ENCODE measurements at places on chromosomes 3 and 15. TPM values are rescaled to one million over a fixed set of nuclear protein-coding genes. Genes with fewer than 3 reads are reported as not detected.

AQP9 gene
- total RNA-seq = not detected

LRRC57 gene
- total RNA-seq = 19.9 TPM

GRCh38 chr3:81643721-81644120 lies 117.7 kb downstream of the GBE1 start:
- H3K27ac ChIP-seq = no peak overlapping the region
- no peaks in the 10 kb centered on the region for H3K36me3 ChIP-seq
- no peaks in the 10 kb centered on the region for H3K27me3 ChIP-seq
- H3K4me1 ChIP-seq = no peaks in the 10 kb centered on the region

GRCh38 chr3:59327376-59327808 lies 277.6 kb upstream of the CFAP20DC start:
- H3K27ac ChIP-seq = no peak overlapping the region
- no peak for DNase-seq
- no peaks in the 10 kb centered on the region for H3K27me3 ChIP-seq
- peaks cover 3% of the 10 kb centered on the region for H3K36me3 ChIP-seq
- no peak overlapping the region for H3K4me3 ChIP-seq

- H3K27me3 ChIP-seq = peaks cover 13% of the 10 kb centered on the region
- no peaks in the 10 kb centered on the region for H3K36me3 ChIP-seq
- H3K4me1 ChIP-seq = no peaks in the 10 kb centered on the region
- no peak overlapping the region for H3K4me3 ChIP-seq
- no peak for DNase-seq
Measured at GRCh38 chr3:57709559-57709958, 16.7 kb upstream of the DENND6A start.

SOX2 gene
- 0.07 TPM for total RNA-seq

GRCh38 chr15:21261965-21262850 lies 178.1 kb downstream of the POTEB3 start:
- no peak overlapping the region for H3K4me3 ChIP-seq
- H3K27ac ChIP-seq = no peak overlapping the region
- DNase-seq = no peak
- H3K27me3 ChIP-seq = peaks cover 14% of the 10 kb centered on the region
- H3K4me1 ChIP-seq = no peaks in the 10 kb centered on the region

DNA sequence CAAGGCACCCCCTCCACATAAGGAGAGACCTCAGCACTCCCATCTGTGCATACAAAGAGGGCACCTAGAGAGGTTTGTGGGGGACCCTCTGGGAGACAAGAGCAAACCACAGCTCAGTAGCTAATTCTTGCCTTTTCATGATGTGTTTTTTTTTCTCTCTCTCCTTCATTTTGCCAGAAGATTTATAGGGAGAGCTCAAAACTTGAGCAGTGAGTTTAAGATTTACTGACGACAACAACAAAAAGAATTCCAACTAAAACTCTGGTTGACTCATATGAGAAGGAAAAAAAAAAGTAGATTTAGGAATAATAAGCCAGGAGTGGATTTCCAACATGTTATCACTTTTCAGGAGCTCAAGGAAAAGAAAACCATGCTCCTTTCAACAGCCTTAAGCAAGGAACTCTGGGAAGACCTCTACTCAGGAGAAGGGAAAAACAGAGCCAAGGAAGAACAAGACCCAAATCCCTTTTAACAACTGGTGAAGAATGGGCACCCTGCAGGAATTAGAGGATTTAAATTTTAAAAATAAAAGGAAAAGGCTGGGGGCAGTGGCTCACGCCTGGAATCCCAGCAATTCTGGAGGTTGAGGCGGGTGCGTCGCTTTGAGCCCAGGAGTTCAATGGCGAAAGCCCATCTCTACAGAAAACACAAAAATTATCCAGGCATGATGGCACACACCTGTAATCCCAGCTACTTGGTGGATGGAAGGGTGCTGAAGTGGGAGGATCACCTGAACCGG lies 58.2 kb upstream of the RAD18 start:
- H3K4me3 ChIP-seq = no peak overlapping the region
- H3K4me1 ChIP-seq = no peaks in the 10 kb centered on the region
- no peaks in the 10 kb centered on the region for H3K36me3 ChIP-seq

DNA sequence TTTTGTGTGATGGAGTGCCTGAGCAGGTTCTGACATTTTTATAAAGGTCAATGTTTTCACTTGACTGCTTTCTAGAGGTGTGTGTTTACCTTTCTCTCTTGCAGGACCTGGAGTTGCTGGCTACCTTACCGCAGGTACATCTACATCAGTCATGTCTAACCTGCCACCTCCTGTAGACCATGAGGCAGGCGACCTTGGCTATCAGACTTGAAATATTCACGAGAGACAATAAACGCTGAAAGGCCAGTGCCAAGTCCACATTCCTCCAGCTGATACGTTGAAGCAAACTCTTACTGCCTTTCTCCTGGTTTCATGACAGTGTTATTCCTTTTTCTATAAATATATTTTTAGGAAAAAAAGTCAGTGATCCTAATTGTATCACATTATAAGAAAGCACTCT lies 59.0 kb upstream of the ACKR4 start:
- no peak overlapping the region for H3K27ac ChIP-seq
- no peak for DNase-seq
- no peak overlapping the region for H3K4me3 ChIP-seq
- H3K27me3 ChIP-seq = no peaks in the 10 kb centered on the region
- H3K36me3 ChIP-seq = peaks cover 41% of the 10 kb centered on the region

DNA sequence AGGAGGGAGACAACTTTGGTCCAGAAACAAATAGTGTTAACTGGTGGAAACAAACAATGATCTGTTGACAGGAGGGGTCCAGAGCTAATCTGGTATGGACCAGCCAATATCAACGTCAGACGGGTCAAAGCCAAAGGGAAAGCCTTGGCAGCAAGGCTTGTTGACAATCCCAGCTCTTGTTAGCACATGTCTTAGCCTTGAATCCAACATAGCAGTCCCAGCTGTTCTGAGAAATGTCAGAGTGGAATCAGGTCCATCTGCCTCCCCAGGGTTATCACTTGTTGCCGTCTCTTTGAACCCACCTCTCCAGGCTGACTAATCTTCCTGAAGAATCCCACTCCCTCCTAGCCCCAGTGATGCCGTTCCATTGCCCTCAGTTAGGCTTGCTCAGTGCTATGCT lies 404.6 kb upstream of the MCTP2 start:
- no peak overlapping the region for H3K4me3 ChIP-seq
- no peaks in the 10 kb centered on the region for H3K36me3 ChIP-seq
- DNase-seq = no peak
- no peaks in the 10 kb centered on the region for H3K27me3 ChIP-seq

All from activated T-helper 1 cell treated with anti-CD3 and anti-CD28 coated beads, Interleukin-12 subunit alpha, Interleukin-12 subunit beta, Interleukin-2, Interleukin-4 antibody, amounts not matched to agents 30 ng/mL and 10 ng/mL and 1 ng/mL, durations not matched to agents 14 hours and 24 hours and 36 hours (primary cell).